ENCODE measurements at places on chromosomes 5 and 9. TPM values are rescaled to one million over a fixed set of nuclear protein-coding genes. Genes with fewer than 3 reads are reported as not detected.

The AQP3 gene
- total RNA-seq = 0.66 TPM

The PCDHGA3 gene
- total RNA-seq = 0.79 TPM

The PALM2AKAP2 gene
- total RNA-seq = 25.2 TPM

The ADAMTSL2 gene
- total RNA-seq = 10.6 TPM

The DNAH5 gene
- 0.20 TPM for total RNA-seq

The GPR21 gene
- 3.1 TPM for total RNA-seq

The ABITRAM gene
- total RNA-seq = 5.2 TPM

The FNIP1 gene
- 49.1 TPM for total RNA-seq

The GAS1 gene
- 11.6 TPM for total RNA-seq

The GRAMD2B gene
- 22.0 TPM for total RNA-seq

The PCDHGC4 gene
- 4.2 TPM for total RNA-seq

The SMIM27 gene
- total RNA-seq = 2.9 TPM

The AIF1L gene
- total RNA-seq = 1.2 TPM

The NUTM2F gene
- not detected for total RNA-seq

The ORM2 gene
- total RNA-seq = not detected

The SLC25A48 gene
- total RNA-seq = not detected

The IL5 gene
- not detected for total RNA-seq

The PRR16 gene
- total RNA-seq = 7.7 TPM
